ENCODE measurements at places on chromosomes 13 and 19.
A peak's percentile ranks its signal among the peaks of the same experiment; 100 is the strongest.

DNA sequence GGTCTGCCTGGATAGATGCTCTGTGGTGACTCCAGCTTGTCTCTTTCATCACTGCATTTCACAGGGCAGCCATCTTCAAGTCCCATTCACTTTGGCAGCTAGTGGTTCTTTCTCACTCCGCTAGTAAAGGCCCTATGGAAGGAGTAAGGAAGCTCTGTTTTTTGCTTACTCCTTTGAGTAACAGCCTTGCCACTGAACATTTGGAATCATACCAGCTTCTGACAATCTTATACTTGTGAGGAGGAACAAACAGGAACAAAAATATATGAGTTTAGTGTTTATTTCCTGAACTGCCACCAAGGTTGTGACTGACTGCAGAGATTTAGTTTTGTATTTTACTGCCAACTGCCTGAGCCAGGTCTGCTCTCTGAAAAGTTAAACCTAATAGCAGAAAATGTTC is 38.7 kb downstream of the KCTD4 start:
- no peak for DNase-seq

DNA sequence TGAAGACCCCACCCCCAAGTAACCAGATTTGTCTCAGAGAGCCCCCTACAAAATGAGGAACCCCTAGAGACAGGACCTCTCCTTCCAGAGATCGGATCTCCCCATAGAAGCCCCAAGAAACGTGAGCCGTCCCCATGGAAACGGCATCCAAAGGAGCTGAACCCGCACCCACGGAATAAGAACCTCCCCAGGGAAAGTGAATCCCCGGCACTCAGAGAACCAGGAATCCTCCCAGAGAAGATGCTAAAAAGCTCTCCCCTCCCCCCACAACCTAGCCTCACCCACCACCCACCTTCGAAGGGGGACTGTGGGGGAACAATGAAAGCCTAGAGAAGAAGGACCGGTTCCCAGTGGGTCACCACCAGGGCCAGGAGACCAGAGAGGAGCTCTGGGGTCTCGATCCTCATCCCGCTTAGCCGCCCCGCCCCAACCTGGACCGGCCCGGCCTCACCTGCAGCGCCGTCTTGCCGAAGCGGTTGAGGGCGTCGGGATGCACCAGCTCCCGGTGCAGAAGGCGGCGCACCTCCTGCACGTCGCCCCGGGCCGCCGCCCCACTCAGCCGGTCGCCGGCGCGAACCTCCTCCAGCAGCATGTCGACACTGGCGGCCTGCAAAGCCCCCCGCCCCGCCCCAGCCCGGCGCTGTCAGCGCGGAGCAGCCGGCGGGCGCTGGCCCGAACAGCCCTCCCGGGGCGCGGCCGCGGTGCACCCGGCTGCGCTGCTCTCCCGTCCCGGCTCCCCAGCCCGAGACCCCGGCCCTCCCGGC is 535 bp downstream of the CDKN2D start:
- DNase-seq = no peak

GRCh38 chr13:93409816-93410215 is 183.2 kb downstream of the GPC6 start:
- DNase-seq = no peak

DNA sequence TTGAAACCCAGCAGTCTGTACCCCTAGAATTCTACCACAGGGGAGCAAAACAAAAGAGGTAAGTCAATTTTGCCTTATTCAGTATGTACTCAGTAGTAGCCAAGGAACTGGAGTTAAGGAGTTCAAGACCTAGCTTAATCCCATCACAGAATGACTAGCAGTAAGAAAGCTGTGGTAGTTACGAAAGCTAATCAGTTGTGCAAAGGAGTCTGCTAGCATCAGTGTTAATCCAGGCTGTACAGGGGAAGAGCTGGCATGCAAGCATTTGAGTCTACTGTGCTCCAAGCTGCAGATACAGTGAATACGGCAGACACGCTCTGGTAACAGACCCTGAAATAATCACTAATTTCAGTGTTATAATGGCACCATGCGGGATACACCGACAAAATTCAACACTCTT is 4.7 kb downstream of the DNMT1 start:
- no peak for DNase-seq

GRCh38 chr13:33970746-33971561 is 153.0 kb downstream of the RFC3 start:
- DNase-seq = no peak

- DNase-seq = peak; percentile 79
These were observed 589 bp downstream of the ZBTB45 start for GRCh38 chr19:58519087-58519354.

DNA sequence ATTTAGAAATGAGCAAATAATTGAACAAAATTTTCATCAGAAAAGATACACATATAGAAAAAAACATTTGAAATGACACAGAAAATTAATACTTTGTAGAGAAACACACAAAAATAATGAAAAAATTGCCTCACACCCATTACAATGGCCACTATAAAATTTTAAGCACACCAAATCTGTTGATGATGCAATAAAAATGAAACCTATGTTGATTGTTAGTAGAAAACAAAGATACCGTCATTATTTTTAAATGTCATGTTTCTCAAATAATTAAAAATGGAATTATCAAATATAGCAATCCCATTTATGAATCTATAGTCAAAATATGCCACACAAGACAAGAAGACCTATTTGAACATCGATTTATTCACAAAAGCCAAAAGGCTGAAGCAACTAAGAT is 90.5 kb downstream of the ZNF708 start:
- no peak for DNase-seq

DNA sequence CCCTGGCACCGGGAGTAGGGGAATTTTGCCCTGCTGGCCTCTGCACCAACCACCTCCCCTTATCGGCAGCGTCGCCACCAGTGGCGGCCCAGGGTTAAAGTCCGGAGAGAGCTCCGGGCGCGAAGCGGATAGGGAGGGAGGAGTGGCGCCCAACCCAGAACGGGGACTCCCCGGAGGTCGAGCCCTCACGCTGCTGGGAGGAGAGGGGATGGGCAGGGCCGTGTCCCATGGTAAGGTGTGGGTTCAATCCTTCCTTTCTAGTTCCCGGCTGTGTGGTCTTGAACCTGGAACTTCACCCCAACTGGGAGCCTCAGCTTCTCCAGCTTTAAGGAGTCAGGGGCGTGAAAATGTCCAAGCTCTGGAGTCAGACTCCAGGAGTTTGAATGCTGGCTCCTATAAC is 23.3 kb upstream of the BCL3 start:
- no peak for DNase-seq

DNA sequence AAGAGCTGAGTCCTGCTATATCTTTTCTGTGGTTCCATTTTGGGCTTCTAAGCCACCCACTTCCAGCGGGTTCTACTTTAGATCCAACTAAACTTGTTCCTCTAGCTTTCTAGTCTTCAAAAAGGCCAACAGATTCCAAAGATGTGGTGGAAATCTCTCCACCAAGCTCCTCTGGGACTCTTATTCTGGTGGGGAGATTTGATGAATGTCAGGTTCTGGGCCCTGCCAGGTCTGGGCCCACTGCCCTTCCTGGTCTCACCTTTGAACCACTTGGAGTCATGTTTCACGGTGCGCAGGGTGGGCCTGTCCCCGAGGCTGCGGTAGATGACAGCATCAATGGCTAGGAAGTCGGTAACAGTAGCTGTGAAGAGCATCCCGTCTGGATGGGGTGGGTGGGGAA is 4.8 kb downstream of the SEMA6B start:
- no peak for DNase-seq

DNA sequence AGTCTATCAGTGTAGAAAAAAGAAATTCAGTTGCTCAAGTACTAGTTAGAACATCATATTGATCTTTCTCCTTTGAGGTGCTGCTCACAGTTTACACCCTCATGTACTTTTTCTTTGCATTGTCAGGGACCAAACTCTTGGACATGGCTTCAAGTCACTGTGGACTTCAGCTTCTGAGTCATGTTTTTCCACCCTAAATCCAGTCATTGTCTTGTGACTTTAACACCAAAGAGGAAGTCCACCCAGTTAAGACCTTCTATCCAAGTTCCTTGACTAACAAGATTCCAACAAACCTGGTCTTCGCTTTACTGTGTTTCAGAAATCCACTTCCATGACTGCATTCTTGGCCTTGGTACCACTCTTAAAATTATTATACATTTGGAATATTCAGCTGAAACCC is 206.7 kb upstream of the ARGLU1 start:
- DNase-seq = no peak

DNA sequence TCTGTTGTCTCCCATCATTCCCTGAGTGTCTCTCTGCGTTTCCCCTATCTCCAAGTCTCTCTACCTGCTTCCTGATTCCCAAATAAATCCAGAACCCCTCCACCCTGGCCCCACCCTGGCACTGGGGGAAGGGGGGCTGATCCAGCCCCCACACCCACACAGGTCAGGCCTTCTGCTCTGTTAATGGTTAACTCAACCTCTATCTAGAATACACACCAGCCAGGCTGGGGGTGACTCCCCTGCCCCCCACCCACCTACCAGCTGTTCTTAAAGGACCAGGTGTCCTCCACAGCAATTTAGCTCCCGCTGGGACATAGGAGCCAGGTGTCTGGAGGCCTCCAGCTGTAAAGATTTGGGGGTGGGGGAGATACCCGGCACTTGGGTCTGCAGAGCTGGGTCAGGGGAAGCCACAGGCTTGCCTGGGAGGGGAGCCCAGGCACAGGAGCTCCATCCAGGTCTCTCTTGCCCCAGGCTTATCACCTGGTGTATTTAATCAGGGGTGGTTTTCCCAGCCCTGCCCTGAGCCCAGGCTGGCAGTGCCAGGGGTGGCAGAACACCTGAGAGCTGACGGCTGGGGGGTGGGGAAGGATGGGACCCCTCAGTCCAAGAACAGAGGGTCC is 3.9 kb downstream of the IRF2BP1 start:
- DNase-seq = no peak

DNA sequence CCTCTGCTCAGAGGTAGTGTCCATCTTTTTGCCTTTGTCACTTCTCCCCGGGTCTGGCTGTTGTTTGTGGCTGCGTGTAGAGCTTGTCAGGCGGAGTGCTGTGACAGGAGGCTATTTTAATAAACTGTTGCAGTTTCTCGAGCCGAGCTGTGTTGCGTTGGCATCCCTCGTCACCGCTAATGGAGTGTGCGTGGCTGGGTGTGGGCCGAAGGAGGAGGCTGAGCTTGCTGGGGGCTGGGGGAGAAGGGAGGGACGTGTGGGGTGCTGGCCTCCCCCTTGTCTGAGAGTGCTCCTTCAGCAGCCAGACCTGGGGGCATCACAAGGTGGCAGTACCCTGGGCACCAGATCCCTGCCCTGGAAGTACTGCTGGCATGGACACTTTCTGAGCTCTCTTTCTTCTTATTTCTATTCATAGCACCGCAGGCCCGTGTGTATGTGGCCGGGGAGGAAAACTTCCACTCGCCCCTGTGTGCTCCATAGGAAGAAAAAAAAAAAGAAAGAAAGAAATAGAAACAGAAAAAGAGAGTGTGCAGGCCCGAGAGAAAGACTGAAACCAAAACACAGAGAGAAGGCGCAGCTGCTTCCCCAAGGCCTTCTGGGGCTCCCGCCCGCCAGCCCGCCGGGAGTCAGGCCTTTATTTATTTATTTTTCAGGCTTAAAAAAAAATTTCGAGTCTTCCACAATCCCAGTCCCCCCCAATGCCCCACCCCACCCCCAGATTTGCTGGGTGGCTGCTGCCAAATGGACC is 27.0 kb downstream of the NFIX start:
- DNase-seq = peak; percentile 58

- peak; percentile 89 for DNase-seq
These were observed 549.0 kb downstream of the GPC6 start for GRCh38 chr13:93775507-93776108.

DNA sequence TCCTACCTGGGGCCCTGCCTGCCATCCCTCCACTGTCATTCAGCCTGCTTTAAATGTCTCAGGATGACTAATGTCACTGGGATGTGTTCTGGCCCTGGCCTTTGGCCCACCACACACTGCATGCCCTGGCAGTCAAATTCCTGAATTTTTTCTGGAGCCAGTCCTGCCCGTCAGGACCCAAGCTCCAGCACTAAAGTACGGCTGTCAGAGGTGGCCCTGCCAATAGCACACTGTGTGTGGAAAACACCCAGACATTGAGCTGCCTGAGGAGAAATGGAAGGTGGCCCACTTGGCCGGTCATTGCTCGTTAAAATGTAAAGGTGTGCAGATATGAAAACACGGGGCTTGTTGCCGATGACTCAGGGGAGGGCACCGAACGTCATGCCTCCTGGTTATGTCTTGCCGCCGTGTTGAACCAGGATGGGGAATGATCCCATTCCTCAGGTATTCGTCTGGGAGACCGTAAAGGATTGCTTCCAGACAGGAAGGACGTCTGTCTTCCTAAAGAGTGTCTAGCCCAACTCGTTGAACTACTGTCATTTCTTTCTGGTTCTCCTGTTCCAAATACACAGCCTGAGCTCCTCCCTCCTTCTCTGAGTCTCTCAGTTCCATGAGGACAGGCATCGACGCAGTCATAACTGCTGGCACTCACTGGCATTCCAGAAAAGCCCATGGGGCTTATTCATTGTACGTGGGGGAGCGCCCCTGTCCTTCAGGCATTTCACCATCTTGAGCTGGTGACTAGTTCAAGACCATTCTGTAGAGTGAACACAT is 40.6 kb downstream of the COL4A2 start:
- DNase-seq = peak; percentile 95

GRCh38 chr13:110396913-110397381 is 89.9 kb downstream of the COL4A2 start:
- peak; percentile 99 for DNase-seq

GRCh38 chr19:6761053-6761676 is 6.1 kb downstream of the SH2D3A start:
- no peak for DNase-seq

DNA sequence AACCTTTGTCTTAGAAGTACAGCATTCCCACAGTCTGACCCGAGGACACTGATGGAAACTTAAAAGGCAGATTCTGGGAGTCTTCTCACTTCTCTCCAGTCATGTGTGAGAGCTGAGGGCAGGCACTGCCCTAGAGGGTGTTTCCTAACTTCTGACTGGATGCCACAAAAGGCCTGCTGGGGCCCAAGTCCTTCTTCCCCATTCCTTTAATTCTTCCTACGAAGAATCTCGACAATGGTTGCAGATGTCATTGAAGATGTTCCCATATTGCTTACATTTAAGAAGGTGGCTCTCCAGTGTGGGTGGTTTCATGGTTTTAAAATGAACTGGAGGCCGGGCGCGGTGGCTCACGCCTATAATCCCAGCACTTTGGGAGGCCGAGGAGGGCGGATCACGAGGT is 27.4 kb upstream of the ZNF564 start:
- no peak for DNase-seq

- DNase-seq = peak; percentile 90
These were observed 52.9 kb downstream of the MBNL2 start for GRCh38 chr13:97274829-97275649.

GRCh38 chr13:27401210-27401609 is 23.2 kb upstream of the GTF3A start:
- DNase-seq = no peak

GRCh38 chr13:99426426-99426825 is 74.8 kb upstream of the TM9SF2 start:
- no peak for DNase-seq
